CD4-positive, alpha-beta T cell treated with Interleukin-15 for 4 hours (primary cell): ENCODE measurements at places on chromosomes 6 and 20.

DNA sequence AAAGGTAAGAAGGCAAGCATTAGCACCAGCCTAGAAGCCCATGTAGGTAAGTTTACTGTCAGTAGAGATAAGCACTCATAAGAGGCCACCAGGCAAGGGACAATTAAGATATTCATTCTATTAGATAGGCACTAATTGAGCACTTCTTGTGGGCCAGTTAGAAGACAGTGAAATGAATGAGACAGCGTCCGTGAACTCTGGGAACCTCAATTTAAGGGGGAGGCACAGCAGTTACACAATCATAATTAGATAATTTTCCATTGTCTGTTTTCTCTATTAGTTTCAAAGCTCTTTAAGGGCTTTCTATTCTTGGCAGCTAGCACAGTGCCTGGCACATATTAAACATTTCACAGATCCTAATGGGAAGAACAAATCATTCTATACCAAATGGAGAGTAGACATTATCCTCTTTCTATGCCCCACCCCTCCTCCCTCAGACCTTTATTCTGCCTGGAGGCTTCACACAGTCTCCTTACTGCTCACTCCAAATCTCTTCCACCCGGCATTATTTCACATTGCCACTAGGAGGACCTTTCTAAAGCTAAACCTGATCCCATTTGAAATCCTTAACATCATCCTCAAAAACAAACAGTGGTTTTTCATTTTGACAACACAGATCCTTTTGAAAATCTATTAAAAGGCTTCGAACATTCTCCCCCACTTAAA lies 529.6 kb downstream of the ADGRB3 start:
- no peak for DNase-seq

DNA sequence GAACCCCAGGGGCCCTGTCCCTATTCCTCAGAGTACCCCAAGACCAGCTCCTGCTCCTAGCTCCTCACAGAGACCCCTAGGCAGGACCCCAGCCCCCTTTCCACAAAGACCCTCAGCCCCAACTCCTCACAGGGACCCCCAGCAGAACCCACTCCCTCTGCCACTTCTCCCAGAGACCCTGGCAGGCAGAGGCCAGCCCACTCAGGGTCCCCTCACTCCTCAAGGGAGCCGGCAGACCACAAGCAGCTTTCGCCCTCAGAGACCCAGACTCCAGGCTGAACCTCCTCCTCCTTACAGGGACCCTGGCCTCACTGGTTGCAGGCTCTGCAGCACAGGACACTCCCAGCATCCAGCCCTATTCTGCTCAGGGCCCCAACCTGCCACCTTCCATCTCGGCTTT lies 575 bp downstream of the SLC44A4 start:
- DNase-seq: no peak

GRCh38 chr6:43699564-43700186 lies 12.1 kb upstream of the MRPS18A start:
- no peak for DNase-seq

GRCh38 chr6:116695401-116695800 lies 14.4 kb downstream of the KPNA5 start:
- DNase-seq: peak; percentile 17

DNA sequence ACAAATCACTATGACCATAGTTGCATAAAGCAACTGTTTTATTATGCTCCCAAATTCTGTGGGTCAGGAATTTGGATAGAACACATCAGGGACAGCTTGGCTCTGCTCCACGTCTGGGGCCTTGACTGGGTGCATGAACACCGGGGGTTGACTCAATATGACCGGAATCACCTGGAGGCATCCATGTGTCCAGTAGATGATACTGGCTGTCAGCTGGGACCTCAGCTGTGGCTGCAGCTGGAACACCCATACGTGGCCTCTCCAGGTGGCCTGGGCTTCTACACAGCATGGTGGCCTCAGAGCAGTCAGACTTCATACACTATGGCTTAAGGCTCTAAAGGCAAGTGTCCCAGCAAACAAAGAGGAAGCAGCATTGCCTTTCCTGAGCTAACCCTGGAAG lies 113.4 kb downstream of the NRN1 start:
- no peak for DNase-seq

DNA sequence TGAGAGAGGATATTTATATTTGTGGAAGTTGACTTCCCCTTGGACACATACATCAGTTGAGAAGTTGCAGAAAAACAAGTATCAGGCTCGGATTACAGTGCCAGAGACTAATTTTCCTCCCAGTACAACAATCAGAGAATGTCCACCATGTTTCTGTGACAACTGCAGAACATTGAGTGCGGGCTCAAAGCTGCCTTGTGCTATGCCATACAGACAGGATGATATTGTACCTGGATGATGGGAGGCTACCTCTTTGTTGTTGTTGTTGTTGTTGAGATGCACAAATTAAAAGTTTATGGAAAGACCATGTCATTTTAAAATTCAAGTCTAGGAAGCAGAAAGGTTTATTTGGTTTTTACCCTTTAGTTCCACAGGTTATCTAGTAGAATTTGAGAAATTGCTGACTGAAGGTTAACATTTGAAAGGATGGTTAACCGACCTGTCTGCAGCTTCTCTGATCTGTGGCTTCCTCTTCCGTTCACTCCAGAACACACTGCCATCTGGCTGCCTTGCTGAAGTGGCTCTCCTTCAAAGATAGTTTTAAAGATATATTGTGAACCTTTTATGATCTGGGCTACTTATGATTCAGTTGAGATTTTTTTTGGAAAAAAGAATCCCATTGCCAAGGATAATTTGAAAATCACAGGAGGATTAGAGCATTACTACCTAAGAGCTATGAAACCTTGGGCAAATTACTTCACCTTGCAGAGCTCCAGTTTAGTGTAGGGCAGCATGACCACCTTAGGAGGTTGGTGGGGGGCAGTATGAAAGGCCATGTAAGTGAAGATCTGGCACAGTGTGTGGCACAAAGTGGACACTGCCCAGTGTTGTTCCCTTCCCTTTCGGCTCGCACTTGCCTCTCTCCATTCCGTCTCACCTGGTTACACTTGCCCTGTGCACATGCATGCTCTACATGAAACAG lies 15.9 kb downstream of the TMEM200A start:
- peak; percentile 61 for DNase-seq

DNA sequence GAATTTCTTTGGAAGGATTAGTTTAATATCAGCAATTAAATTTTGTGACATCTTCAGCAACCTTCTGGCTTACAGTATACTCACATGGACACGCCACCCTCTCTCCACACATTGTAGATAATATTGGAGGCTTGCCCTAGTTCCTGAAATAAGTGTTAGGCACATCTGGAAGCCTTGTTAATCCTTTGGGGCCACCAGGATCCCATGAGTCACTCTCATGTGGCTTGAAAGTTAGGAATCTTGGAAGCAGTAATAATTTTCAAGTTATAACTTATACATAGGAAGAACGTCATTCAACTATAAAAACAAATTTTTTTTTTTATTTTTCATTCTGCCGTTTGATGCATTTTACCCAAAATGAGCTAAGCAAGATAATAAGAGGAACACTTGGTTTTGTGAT lies 20.5 kb downstream of the LAMA4 start:
- no peak for DNase-seq

DNA sequence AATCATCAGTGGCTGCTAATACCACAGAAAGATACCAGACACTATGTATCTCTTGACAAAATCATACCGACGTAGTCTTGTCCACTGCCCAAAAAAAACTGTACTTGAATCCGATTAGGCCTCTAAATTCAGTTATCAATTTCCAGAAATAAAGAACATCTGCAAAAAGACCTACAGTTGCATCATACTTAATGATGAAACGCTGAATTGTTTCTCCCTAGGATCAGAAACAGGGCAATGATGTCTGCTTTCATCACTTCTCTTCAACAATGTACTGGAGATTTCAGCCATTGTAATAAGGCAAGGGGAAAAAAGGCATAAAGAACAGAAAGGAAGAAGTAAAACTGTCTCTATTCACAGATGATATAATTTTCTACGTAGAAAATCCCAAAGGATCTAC lies 152.0 kb downstream of the TASP1 start:
- DNase-seq: no peak

DNA sequence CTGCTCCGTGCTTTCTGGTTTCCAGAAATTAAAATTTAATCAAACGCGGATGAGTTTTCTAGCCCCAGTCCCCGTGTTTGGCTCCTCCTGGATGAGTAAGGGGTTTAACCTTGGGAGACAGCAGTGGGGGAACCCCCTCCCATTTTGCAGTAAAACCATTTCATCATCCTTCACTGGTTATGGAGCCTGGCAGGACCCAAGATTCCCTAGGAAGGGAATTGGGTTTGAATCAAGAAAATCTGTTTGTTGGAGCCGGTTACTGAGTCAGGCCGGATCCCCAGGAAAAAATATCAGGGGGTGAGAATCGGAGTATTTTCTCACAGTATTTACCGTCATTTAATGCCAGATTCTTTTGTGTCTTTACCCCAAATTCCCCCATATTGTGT lies 754 bp downstream of the YWHAB start:
- DNase-seq: no peak

GRCh38 chr6:60754879-60755278 lies 1531.1 kb downstream of the KHDRBS2 start:
- no peak for DNase-seq

- no peak for DNase-seq
These were observed 481.3 kb upstream of the CITED2 start for GRCh38 chr6:139855671-139856311.

DNA sequence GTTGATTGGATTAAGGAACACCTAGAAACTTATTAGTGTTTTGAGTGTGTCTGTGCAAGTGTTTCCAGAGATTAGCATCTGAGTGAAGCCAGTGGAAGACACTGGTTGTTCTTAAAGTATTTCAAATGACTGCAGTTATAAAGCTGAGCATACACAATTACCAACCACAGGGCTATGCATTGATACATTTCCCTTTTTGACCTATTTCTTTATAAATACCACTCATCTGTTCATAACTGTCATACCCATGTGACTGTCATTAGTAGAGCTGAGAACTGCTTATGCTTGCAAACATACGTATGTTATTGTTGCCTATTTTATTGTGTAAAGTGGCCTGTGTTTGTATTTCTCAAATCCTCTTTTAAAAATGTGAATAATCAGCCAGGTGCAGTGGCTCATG lies 15.3 kb upstream of the ZC3H12D start:
- DNase-seq: no peak

- DNase-seq: no peak
These were observed 231.4 kb downstream of the TMEM242 start for GRCh38 chr6:157091856-157092460.

DNA sequence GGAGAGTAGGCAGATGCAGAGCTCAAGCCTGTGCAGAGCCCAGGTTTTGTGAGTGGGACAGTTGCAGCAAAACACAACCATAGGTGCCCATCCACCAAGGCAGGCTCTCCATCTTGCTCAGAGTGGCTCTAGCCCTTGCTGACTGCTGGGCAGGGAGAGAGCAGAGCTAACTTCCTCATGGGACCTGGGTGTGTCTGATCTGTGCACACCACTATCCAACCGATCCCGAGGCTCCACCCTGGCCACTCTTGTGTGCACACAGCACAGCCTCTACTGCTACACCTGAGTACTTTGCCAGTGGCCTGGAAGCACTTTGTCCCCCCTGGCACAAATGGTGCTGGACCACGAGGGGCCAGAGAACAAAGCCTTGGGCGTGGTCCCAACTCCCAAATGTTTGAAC lies 7.9 kb upstream of the DEFB125 start:
- DNase-seq: no peak

DNA sequence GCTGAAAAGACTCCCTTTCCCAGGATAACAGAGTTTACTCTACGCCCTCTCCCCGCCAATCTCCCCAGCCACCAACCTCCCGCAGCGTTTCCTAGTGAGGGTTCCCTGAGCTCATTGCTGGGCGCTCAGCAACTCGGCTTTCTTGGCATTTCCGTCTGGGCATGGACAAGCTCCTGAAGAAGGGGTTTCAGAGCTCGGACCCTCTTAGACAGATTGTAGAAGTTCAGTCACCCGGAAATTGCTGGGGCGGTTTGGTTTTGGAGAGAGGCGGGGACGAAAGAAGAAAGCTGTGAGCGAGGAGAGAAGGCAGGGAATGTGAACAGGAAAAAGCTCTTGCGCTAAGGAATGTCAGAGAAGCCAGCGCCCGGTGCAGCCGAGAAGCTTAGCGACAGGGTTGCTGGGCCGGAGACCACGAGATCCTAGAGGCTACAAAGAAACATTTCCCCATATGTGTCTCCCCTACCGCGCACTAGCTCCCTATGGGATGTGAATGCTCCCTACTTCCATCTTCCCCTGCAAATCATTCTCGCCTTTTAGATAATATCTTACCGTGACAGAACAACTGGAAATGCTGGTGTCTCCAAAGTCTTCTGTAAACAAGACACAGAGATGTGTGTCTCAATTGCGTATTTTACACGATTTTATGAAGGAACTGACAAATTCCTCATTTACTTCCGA lies 15.8 kb downstream of the POM121L2 start:
- DNase-seq: no peak

DNA sequence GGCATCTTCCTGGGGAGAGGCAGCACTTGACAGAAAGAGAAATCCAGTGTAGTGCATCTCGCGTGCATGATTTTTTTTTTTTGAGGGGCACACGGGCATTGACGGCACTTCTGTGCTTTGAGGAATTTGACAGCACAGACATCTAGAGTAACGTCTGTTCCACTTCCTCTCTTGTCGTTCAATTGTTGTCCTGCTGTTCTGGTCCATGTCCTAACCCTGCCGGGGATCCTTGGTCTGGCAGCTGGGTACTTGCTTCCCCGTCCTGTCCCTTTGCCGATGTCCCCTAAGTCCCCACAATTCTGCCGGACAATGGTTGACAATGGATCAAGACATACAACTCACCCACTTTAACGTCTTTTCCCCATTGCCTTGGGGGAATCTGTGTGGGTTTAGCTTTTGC lies 46.0 kb upstream of the NAA20 start:
- DNase-seq: no peak

DNA sequence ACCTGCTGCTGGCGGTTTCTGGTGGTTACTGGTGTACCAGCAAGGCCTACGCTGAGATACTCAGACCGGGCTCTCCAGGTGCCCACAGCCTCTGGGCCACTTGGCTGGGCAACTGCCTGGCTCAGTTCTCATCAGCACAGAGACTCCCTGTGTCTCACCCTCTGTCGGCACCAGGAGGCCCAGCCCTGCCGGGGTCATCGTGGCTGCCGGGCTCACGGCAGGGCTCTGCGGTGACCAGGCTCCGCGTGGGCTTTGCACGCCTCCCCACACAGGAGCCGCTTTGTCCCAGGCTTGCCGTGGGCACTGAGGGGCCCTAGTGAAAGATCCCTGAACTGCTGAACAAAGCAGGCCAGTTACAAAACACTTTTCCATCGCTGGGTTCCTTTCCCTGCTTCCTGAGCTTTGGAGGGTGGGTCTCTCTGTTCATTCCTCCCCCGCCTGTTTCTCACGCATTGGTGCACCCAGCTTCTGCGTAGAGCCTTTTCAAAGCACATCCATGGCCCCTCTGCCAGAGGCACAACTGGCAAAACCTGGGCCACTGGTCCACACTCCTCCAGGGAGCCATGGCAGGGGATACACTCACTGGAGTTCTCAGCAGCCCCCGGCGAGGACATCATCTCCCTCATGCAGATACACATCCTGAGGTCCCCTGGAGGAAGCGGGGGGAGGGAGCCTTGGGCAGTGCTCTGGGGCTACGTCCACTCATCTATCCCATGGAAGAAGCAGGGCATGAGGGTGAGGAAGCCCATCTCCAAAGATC lies 117.0 kb downstream of the NFATC2 start:
- no peak for DNase-seq
